ENCODE measurements at places on chromosomes 4 and X.

DNA sequence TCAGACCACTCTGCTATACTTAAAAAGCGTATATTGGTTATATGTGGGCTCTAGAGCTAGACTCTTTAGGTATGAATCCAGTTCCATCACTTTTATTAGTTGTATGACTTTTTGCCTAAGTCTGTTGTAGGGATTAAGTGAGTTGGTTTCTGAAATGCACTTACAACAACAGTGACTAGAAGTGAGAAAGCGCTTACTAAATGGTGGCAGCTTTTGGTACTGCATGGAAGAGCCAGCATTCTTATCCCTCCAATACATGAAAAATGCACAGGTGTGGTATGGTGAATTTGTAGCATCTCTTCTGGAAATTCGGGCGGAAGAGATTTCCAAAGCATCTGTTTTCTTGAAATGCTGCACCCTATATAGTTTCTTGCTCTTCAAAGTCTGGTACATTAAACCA, 117.1 kb downstream of the SPANXA1 start:
- DNase-seq = no peak

- DNase-seq = no peak
Observed at GRCh38 chr4:41533680-41534079, 4.3 kb upstream of the LIMCH1 start.

DNA sequence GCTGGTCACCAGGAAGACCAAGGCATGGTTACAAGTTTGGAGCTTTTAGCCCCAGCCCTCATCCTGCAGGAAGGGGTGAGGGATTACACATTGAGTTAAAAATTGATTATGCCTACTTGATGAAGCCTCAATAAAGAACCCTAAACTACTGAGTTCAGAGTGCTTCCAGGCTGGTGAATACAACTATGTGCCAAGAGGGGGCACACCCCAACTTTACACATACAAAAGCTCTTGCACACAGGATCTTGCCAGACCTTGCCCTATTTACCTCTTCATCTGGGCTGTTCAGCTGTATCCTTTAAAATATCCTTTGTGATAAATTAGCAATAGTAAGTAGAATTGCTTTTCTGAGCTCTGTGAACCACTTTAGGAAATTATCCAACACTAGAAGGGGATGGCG, 489.3 kb downstream of the INPP4B start:
- no peak for DNase-seq

DNA sequence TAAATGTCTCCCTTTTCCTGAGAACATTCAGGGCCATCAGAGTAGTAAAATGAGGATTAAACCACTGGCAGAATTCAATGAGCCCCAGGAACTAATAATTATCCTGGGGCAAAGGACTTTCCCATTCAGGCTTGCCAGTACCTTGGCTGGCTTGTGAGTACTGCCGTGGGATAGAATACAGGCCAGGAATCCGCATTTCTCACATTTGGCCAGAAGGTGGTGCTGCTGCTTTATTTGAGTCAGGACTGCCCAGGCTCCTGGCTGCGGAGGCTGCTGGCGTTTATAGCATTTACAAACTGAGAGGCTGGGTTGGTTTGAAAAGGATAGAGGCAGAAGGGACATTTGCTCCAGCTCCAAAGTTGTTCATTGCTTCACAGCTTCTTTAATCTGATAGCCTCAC, 91.4 kb downstream of the RTL9 start:
- DNase-seq = peak; percentile 1

- no peak for DNase-seq
Observed at GRCh38 chrX:71151366-71151765, 6.7 kb downstream of the NLGN3 start.

DNA sequence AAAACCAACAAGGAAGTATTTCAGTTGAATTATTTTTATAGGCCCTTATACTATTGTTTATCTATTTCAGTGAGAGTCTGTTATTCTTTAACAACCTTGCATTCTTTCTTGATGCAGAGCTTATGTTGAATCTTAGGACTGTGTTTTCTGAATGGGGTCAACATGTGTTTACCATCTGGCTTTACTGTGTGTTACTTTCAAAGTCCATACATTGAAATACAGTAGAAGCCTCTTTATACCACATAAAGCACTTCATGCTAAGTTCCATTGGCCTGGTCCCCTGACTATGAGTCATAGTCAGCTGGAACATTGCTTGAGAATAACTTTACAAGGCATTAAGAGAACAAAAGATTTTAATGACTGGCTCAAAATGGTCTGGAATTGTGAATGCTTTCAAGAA, 152.6 kb downstream of the GASK1B start:
- no peak for DNase-seq

DNA sequence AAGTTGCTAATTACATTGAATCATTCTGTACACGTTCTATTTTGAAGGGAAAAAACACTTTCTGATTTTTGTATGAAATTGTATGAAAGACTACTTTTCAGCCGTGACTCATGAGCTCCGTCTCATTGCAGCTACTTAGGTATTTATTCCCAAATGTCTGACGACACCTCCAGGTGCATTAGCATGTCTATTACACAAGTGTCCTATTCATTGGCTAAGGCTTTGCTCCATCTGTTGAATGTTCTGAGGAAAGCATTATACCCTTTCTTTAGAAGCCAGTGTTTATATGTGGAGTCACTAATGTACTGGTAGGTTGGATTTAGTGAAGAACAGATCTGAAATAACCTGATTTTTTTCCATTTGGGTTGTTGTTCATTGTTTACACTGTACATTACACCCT, 51.8 kb downstream of the MAP7D3 start:
- no peak for DNase-seq

- DNase-seq = no peak
Observed at GRCh38 chr4:123587983-123588494, 191.4 kb downstream of the SPRY1 start.

- DNase-seq = no peak
Observed at GRCh38 chr4:93841803-93842345, 13.3 kb downstream of the ATOH1 start.

DNA sequence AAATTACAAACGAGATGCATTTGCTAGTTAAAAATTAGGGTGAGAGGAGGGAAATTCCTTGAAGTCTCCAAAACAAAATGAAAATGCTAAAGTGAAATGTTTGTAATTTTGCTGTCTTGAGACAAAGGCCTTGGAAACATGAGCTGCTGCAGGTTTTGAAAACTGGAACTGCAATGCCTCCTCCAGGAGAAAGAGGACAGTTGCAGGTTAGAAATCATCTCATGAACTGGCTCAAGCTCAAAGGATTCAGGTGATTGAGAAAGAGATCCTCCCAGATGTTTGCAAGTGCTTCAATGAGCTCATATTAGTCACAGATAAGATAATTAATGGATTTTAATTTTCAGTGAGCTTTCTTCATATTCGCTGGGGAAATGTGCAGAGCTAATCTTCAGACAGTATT, 32.4 kb downstream of the SMPX start:
- DNase-seq = no peak
